NB4 (cell line): ENCODE measurements at places on chromosomes 3 and 15.
A peak's percentile ranks its signal among the peaks of the same experiment; 100 is the strongest.

- DNase-seq, result no peak
Observed at GRCh38 chr3:71466483-71466882, 117.0 kb downstream of the FOXP1 start.

- no peak for DNase-seq
Observed at GRCh38 chr3:45083023-45083422, 56.9 kb downstream of the CLEC3B start.

- no peak for DNase-seq
Observed at GRCh38 chr3:140285380-140285779, 350.4 kb downstream of the CLSTN2 start.

DNA sequence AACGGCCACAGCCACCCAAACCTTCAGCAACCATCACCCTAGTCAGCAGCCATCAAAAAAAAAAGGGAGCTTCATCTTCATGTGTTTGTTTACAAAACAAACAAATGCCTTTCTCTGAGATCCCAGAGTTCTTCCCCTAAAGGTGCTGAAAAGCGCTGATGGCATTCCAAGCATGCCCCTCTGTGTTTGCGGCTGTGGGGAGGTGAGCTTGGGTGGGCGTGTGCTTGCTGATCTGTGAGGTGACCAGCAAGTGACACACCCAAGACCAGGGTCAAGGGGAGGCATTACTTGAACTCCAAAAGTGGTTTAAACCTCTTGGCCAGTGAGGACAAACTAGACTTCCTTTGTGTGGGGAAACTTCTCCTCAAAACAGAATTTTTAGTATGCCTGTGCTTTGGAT lies 81.5 kb downstream of the DHX36 start:
- DNase-seq, result no peak

GRCh38 chr3:172014145-172014544 lies 25.2 kb upstream of the FNDC3B start:
- DNase-seq, result no peak

DNA sequence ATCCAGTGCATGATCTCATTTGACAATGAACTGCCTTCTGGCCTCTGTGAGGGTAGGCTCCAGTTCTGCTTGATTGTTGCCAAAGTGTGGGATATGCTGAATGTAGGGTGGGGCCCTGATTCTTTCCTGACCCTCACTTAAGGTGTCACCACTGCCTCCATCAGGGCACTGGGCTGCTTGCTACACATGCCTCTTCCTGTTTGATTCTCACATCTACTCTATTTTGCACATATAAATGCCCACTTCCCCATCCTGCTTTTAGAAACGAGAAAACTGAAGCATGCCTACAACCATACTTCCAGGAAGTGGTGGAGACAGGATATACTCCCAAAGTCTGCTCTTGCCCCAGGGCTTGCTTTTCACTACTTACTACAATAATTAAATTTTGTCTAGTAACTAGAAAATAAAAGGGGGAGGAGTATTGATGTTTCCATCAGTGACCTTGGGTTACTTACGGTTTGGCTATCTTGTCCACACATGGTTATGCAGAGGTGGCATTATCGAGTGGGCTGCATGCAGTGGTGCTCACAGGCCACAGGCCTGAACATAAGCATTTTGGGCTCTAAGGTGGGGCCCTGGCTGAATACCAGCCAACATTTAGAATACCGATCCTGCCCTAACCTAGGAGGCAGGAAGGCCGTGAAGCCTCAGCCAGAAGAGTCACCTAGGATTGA lies 6.7 kb downstream of the ZDHHC3 start:
- DNase-seq, result peak; percentile 90

GRCh38 chr3:132593947-132594323 lies 3.1 kb upstream of the ACKR4 start:
- DNase-seq, result no peak

DNA sequence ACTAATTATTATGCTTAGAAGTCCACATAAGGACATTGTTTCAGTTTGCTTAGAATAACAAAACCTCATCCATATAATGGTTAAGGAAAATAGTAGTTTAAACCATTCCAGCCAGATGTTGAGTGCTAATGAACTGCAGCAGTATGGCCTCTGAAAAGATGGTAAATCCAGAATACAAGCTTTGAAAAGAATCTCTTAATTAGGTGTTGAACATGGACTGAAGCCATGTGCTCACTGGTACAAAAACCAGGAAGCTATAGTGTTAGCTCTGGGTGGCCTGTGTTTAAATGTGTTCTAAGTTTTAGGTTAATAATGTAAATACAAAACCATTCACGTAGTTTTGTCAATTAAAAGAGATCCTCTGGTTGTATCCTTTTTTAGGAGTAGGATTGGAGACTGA lies 78.2 kb downstream of the GALK2 start:
- DNase-seq, result no peak

DNA sequence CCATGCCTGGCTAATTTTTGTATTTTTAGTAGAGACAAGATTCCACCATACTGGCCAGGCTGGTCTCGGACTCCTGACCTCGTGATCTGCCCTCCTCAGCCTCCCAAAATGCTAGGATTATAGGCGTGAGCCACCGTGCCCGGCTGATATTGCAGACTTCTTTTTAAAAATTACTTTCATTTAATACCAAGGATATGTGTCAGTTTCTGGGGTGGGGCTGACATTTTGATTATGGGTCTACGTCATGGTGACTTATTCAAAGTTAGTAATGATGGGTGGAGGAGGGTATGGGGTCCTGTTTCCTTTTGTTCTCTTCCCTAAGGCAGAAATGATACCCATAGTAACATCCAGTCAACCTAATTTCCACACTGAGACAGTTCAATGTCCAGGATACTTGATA lies 34.7 kb downstream of the GBE1 start:
- DNase-seq, result no peak

DNA sequence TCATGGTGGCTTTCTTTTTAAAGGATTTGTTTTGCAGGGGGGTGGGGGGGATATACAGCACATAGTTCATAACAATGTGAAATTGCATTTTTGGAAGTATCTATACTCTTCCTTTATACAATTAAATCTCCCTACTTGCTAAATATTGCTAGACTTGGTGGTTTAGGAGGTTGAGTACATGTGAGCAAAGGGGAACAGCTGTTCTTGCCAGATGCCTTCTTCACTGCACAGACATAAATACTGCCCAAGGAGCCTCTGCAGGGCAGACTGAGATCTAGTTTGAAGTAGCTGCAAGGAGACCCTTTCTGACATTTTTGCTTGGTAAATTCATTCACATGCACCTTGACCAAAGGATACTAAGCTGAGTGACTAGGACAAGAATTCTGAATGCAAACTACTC lies 228.6 kb upstream of the IL12A start:
- DNase-seq, result no peak

DNA sequence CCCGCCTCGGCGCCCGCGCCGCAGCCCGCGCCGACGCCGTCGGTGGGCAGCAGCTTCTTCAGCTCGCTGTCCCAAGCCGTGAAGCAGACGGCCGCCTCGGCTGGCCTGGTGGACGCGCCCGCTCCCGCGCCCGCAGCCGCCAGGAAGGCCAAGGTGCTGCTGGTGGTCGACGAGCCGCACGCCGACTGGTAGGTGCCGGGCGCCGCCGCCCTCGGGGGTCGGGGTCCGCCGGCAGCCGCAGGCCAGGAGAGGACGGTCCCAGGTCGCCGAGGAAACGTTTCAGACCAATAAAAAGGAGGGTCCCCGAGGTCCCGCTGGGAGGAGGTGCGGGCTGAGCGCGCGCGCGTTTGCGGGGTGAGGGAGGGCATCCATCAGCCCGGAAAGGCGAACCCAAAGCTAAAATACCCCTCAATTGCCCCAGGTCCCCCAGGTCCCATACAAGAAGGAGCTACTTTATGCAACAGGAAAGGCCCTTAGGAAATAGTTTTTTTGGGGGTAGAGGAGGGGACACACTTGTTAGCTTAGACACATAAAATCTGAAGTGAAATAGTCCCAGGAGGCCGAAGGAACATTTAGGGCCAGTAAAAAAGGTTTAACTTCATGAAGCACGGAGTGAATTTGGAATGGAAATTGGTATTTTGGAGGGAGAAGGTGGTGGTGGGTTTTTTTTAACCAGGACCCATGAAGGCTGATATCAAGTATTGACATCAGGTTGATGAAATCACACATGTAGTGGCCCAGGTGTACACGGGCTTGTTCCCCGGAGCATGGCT lies 739 bp downstream of the SYN2 start:
- no peak for DNase-seq

DNA sequence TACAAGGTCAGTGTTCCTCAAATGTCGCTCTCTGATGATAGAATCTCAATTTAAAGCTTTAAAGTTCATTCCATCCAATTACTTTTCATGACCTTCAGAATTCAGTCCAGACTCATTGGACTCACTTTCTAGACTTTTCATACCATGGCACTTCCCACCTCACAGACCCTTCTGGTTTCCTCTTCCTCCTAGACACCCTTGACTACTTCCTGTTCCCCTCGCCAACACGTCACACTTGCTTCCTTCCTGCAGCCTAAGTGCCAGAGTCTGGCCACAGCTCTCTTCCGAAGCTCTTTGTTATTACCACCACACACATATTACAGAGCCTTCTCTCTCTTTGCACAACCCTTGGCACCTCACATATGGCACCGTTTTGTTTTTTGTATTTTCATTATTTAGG lies 59.1 kb upstream of the UMPS start:
- no peak for DNase-seq

GRCh38 chr3:179743913-179744312 lies 91.1 kb downstream of the USP13 start:
- DNase-seq, result peak; percentile 86

DNA sequence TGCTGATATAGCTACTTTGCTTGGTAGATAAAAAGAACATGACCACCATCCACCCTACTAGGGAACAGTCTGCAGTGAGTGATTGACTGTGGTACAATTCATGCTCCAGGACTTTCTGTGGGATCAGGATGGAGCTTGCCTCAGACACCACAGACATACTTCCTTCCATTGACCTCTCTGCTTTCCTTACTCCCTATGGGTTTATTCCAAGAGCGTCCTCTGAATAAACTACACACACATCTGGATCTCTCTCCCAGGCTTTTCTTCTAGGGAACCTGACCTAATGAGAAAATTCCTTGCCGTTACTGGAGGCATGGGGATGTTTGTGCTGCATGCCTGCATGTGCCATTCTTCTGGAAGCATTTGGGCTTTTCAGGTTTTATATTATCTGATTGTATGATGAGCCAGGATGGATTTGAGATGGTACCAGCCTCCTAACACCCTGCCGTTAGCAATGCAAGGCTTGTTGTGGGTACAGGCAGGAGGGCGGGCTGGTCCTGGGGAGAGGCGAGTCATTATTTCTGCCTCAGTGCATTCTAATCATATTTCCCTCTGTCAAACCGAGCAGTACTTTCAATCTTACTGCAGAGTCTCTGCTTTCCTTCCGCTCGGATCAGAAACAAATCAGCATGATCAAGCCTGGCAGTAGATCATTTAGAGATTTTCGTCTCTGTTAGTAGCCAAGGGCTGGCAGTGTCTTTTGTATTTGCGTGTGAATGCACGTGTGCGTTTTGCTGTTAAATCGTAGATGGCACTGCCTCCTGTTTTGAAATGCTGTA lies 279.2 kb downstream of the PDCD6IP start:
- DNase-seq, result no peak

DNA sequence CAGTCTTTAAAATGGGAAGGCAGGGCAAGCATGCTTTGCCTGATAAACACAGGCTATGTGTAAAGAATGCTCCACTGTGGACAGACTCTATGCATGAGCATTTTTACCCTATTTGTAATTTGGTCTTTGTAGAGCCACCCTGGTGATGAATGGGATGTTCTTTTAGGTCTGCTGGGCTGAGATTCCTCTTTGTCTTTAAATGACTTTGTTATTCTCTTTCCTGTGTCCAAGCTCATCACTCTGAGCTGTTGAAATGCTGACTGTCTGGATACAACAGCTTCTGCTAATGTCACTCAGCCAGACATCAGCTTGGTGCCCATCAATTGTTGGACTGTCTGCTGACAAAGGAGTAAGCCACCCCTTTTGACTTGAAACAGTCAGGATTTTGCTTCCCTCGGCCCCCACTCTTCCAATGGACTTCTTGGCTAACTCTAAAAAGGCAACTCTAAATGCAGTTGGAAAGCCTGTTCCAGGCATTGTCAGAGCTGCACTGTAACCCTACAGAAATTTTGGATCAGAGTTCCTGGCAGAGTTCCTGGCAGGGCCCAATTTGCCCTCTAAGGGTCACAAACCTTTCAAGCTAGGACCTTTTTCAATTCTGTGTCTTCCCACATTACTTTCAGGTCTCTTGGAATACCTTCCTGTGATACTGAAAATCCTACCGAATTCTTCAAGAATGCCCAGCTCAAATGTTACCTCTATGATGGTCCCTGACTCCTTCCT lies 40.5 kb upstream of the EIF1B start:
- no peak for DNase-seq

- DNase-seq, result no peak
Observed at GRCh38 chr3:36196058-36196457, 184.2 kb upstream of the STAC start.

GRCh38 chr15:92624401-92624991 lies 31.1 kb downstream of the FAM174B start:
- no peak for DNase-seq

DNA sequence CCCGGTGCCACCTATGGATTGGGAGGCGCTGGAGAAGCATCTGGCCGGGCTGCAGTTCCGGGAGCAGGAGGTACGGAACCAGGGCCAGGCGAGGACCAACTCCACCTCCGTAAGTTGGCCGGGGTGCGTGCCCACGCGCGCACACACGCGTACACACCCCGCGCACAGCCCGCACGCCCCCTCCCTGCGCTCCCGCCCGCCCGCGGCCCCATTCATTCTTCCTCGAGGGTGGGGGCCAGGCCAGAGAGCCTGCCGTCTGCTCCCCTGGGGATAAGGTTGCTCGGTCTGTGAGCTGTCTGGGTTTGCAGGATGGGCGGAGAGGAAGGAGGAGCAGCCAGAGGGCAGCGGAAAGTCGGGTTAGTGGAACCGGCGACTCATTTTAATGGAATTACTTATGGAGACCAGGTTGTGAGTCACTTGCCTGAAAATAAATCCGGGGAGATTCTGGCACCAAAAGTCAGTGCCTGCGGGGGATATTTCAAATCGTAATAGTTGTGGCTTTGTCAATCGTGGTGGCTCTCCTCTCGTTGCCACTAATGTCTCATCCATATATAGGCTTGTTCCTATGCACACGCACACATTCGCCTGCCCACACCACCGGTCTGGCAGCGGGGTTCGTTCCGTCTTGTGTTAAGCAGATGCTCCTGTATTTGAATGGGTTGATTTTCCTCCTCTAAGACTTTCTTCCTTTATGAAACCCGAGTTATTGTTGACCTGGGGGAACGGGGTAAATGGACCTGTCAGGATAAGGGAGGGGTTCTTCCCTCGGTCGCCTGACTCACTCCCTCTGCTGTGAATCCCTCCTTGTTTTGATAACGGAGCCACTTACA lies 223.4 kb upstream of the IL12A start:
- no peak for DNase-seq

GRCh38 chr3:11543141-11543947 lies 100.4 kb downstream of the VGLL4 start:
- DNase-seq, result no peak

DNA sequence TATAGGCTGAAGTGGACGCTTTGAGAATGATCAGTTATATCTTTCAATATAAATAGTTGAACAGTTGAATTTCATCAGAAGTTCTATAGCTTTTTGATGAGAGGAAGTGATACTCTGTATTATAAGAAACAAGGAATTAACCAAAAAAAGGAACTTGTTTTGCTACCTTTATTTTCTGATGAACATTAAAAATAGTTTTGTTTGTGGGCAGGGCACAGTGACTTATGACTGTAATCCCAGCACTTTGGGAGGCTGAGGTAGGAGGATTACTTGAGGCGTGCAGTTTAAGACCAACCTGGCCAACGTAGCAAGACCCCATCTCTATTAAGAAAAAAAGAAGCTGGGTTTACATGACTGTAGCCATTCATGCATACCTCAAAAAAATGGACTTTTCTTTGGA lies 16.7 kb downstream of the BLOC1S6 start:
- DNase-seq, result no peak
